Esophagus squamous epithelium (tissue), 5 donors: ENCODE measurements at places on chromosomes 11 and 22.
A peak's percentile ranks its signal among the peaks of the same experiment; 100 is the strongest.

- no peak for DNase-seq
Observed at GRCh38 chr11:31445621-31446020, 63.8 kb downstream of the IMMP1L start.

DNA sequence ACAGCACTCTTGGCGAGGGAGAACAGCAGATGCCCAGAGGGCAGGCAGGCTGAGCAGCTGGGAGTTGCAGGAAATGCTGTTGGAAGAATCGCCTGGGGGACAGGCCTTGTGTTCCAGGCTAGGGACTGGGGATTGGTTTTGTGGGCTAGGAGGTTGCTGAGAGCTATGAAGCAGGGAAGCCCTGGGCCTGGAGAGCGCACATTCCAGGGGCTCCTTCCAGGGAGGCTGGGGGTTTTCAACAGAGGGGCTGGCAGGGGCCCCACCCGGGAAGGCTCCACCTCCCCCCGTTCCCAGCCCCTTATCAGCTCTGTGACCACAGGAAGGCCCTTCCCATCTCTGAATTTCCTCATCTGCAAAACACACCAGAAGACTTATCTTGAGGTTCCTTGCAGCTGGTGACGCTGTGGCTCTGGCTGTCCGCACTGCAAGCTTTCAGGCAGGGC lies 21.7 kb downstream of the WNT11 start:
- no peak for DNase-seq

DNA sequence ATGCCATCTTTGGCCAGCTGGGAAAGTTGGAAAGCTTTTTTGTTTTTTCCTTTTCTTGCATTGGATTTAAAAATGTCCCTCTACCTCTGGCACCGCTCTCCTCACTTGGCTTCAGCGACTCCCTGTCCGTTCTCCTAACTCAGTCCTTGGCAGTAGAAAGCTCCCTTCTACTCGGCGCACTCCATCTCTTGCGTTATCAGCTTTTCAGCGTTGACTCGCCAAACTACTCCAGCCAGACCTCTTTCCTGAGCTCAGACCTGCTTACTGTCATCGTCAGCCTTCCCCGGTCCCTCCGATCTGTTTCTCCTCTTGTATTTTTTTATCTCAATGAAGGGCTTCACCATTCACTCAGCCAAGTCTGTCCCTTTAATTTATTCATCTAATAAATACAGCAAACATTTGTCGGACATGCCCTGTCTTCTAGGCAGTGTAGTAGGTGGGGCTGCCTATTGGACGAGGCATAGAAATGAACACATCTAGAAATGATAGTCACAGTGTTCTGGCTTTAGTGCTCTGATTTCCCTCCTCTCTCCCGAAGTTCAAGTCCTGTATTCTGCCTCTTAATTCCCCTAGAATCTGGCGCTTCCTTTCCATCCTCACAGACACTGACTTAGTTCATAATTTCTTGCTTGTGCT lies 839 bp downstream of the CEP164 start:
- DNase-seq, result no peak

DNA sequence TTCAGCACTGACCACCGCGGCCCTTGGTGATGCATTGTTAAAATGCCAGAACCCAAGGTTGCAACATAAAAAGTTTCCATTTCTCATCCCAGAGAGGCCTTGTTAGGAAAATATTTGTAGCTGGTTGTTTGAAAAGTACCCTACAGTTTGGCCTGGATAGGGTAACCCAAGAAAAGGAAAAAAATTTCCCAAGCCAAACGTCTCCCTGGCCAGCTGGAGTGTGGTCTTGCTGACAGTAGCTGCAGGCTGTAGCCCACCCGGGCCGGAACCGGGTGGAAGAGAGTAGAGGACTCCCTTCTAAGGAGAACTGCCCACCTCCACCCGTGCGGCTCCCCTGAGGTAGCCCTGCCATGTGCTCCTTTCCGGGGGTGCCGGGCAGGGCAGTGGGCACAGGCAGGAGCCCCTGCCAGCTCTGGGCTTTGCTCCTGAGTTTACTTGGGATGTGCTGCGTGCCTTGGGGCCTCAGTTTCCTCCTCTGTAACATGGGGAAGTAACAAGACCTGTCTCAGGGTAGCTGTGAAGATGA lies 38.5 kb downstream of the IGHMBP2 start:
- DNase-seq, result no peak

DNA sequence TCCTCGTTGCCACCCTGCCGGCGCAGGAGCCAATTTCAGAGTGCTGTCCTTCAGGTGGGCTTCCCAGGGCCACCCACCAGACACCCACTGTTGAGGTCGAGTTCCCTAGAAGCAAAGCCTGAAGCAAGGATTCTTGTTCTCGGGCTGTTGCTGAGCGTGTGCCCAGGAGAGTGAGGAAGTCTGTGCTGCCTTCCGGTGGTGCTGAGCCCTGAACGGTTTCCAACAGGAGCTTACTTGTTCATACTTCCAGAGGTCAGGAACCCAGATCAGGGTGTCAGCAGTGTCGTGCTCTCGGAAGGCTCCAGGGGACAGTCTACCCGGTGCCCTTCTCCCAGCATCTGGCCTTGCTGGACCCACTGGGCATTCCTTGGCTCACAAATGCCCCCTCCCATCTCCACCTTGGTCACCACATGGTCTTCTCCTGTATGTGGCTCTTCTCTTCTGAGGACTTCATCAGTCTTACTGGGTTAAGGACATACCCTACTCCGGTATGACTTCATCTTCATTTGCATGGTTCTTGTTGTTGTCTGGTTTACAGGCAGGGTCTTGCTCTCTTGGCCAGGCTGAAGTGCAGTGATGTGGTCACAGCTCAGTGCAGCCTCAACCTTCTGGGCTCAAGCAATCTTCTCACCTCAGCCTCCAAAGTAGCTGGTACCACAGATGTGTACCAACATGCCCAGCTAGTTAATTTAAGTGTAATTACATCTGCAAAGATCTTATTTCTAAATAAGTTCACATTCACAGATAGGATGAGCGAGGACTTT lies 11.2 kb downstream of the SLC25A1 start:
- DNase-seq, result no peak

DNA sequence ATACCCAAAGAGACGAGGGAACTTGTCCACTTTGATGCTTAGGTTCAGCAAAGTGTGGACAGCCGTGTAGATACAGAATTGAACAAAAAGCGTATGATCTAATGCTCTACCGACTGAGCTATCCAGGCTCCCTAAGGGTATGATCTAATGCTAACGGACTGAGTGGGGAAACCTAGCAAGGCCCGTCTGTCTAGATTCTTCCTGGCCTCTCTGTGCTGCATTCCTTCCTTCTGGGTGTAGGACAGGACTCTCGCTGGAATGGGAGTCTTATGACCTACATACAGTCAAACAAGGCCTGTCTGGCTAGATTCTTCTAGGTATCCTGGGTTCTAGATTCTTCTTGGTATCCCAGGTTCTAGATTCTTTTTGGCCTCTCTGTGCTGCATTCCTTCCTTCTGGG lies 8.4 kb upstream of the SLC15A3 start:
- no peak for DNase-seq

GRCh38 chr22:44473166-44473565 lies 24.9 kb downstream of the RTL6 start:
- DNase-seq, result no peak

GRCh38 chr11:62896049-62896448 lies 15.4 kb downstream of the SLC3A2 start:
- DNase-seq, result no peak

GRCh38 chr11:62666259-62666926 lies 1.3 kb downstream of the CSKMT start:
- DNase-seq, result no peak

- no peak for DNase-seq
Observed at GRCh38 chr11:59223611-59224010, 10.9 kb upstream of the MPEG1 start.

DNA sequence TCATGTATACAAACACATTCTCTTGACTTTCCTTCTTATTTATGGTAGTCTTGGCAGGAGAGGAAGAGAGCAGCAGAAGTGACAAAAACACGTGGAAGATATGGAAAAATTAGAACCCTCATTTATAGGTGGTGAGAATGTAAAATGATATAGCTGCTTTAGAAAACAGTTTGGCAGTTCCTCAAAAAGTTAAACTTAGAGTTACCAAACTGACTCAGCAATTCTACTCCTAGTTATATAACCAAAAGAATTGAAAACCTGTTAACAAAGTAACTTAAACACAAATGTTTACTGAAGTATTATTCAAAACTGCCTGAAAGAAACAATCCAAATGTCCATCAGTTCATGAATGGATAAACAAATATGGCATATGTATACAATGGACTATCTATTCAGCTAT lies 16.8 kb downstream of the NUCB2 start:
- DNase-seq, result no peak

DNA sequence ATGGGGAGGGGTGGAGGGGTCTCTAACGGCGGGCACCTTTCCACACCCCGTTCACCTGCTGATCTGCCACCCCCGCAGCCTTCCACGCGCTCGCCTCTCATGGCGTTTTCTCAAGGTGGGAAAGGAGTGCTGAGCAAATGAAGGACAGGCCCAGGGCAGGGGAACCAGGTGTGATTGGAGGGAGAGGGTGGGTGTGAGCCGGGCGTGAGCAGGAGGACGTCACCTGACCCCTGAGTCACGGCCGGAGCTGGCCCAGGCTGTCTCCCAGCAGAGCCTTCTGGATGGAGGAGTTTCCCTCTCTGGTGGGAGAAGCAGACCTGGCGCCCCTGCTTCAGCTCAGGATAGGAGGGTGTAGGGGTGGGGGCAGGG lies 14.0 kb upstream of the ARHGAP8 start:
- no peak for DNase-seq

GRCh38 chr11:68454767-68455166 lies 5.8 kb upstream of the PPP6R3 start:
- DNase-seq, result no peak

- DNase-seq, result no peak
Observed at GRCh38 chr11:61126256-61126655, 24.0 kb downstream of the CD5 start.

DNA sequence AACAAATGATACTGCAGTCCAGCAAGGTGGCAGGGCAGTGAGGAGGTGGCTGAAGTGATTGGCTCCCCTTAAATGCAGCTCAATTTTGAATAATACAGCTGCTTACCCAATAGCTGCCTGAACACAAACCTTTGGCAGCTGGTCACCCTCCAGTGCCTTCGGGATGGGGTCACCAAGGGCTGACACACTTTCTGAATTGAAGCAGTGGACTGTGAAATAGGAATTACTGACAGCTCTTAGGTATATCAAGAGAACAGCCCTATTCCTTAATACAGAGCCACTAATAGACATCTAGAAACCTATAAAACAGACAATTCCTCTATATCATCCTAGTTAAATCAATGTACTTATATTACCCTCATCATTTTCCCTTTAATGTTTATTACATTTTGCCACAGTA lies 474.2 kb upstream of the KIRREL3 start:
- no peak for DNase-seq

- DNase-seq, result peak; percentile 81
Observed at GRCh38 chr22:41939981-41940831, 6.7 kb downstream of the CENPM start.

DNA sequence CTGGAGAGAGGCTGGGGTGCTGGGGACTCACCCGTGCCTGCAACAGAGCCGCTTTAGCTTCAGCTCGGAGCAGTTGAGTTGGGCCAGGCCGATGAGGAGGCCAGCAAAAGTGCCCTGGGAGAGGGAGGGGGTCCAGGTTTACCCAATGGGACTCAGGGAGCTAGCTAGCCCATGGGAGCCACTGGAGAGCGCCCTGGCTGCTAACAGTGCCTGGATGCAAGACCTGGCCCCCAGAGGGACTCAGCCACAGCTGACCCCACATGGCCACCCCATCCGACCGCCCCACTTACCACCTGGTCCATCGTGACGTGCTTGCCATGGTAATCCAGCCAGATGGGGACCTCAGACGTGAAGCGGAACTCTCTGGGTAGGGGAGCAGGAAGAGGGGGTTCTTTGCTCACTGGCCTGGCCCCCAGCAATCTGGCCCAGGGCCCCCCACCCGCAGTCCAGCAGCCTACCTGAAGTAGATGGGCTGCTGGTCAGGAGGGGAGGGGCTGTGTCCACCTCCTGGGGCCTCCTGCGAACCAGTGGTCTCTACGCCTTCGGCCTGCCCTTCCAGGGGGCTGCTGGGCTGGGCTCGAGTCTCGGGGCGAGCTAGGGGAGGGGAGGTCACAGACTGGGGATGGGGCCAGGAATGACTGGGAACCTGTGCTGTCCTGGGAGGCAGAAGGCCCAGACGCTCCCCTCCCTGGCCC lies 19.1 kb upstream of the EHD1 start:
- DNase-seq, result no peak

DNA sequence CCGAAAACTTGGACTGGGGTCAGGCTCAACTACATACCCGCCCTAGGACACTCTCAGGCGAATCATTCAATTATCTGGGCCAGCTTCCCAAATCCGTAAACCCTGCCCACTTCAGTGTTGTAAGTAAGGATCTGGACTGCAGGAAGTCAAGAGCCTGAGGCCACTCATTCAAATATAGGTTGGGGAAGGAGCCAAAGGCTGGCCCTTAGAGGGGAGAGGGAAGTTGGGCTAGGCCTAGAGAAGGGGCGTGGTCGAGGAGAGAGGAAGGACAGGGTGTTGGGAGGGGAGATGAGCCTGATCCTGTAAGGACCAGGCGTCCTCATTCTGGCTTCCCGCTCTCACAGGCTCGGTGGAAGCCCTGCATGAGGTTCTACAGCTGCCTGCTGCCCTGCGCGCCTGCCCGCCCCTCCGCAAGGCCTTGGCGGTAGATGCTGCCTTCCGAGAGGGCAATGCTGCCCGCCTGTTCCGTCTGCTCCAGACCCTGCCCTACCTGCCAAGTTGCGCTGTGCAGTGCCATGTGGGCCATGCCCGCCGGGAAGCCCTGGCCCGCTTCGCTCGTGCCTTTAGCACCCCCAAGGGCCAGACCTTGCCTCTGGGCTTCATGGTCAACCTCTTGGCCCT lies 3.0 kb downstream of the SAC3D1 start:
- DNase-seq, result no peak

- no peak for DNase-seq
Observed at GRCh38 chr22:42655693-42656092, 6.5 kb upstream of the CYB5R3 start.

GRCh38 chr11:48161951-48162884 lies 54.4 kb upstream of the OR4B1 start:
- DNase-seq, result no peak

DNA sequence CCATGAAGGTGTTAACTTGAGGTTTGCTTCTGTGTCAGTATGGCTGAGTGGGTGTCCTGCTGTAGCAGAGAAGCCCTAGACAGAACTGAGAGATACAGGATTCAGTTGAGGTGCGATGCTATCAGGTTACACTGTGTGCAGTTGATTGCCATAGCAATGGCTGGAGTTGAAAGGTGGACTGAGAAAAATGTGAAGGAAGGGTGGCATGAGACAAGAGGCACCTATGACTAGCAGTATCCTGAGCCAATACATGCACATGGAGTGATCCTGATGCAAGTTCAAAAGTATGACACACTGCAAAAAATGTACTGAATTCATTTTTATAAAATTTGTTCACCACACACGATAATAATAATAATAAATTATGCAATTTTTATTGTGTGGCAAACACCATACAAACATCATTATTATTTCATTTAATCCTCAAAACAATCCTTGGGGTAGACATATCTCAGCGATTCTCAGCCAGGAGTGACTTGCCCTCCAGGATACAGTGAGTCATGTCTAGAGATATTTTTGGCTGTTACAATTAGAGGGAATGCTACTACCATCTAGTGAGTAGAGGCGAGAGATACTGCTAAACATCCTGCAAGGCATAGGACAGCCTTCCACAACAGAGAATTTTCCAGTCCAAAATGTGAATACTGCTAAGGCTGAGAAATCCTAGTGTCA lies 3.9 kb upstream of the PIWIL4 start:
- no peak for DNase-seq

- no peak for DNase-seq
Observed at GRCh38 chr11:74494916-74495315, 1.4 kb upstream of the LIPT2 start.
